ENCODE measurements at places on chromosomes 13 and 19.
A peak's percentile ranks its signal among the peaks of the same experiment; 100 is the strongest.

DNA sequence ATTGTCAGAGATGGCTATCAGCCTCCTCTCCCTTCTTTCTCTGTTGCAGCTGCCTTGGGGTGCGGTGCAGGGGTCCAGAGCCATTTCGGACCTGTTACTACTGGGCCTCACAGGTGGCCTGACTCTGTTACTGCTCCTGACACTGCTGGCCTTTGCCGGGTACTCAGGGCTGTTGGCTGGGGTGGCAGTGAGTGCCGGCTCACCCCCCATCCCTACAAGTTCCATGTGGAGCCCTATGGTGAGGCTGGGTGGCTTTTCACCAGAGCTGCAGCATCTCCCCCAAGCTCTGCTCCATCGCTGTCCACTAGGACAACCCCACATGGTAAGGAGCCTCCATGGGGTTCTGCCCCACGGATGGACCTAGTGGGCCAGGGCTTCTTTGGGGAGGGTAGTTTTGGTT, 13.7 kb upstream of the ZNF492 start:
- DNase-seq: no peak

- DNase-seq: no peak
Observed at GRCh38 chr13:45826731-45827130, 24.8 kb downstream of the SIAH3 start.

GRCh38 chr13:51825165-51825592, 19.8 kb downstream of the TMEM272 start:
- no peak for DNase-seq

DNA sequence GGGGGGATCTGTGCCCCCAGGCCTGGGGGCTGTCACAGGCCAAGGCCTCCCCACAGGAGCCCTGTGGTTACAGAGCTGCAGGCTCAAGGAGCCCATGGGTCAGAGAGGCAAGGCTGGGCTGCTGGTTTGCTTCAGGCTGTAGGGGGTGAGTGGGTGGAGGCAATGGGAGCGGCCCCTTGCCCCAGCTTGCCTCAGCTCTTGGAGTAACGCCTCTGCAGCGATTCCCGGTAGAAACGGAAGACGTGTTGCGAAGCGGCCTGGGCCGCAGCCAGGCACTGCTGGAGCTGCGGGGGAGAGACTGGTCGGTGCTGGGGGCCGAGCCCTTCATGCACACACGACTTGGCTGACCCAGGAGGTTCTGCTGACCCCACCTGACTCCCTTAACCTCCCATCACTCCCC, 10.1 kb downstream of the TMEM91 start:
- DNase-seq: no peak

GRCh38 chr13:79225487-79226232, 180.4 kb downstream of the RBM26 start:
- no peak for DNase-seq

DNA sequence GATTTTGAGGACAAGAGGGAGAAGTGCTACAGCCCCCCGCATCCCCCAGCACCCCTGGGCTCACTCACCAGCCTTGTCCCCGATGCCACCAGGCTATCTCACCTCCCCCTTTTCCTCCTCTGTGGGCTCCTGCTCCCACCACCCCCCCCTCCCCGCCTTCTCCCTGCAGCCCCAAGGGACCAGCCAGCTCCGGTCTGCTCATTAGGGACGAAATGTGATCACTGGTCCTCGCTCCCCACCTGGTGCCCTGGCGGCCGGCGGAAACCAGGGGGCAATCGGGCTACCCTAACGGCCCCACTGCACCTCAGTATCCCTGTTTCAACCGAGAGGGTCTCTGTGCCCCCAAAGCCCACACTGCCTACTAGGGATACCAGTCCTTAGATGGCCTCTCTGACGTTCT, 2.7 kb downstream of the GPR4 start:
- no peak for DNase-seq

- no peak for DNase-seq
Observed at GRCh38 chr19:41701401-41702075, 6.9 kb upstream of the CEACAM5 start.

GRCh38 chr19:51676566-51677083, 16.5 kb upstream of the SPACA6 start:
- DNase-seq: no peak

DNA sequence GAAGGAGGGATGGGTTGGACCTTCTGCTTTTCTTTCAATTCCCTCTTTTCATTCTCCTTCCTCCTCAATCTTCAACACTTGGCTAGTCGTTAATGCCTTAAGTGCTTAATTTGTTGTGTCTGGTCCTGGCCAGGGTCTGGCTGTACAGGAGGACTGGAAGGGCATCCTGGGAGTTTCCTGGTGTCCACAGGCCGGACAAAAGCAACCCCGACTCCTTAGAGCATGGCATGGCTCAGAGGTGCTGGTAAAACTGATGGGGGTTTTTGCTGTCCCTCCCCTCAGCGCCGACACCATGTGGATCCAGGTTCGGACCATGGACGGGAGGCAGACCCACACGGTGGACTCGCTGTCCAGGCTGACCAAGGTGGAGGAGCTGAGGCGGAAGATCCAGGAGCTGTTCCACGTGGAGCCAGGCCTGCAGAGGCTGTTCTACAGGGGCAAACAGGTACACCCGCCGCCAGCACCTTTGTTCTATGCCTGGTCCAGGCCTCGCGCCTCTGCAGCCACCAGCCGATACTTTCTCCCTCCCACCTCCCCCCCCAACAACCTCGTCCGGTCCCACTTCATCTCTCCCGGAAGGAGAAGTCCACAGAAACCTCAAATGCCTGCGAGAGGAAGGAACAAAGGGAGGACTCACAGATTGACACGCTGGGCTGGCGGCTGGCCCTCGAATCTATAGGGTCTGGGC, 1.4 kb downstream of the UHRF1 start:
- DNase-seq: peak; percentile 77

- DNase-seq: peak; percentile 94
Observed at GRCh38 chr19:49387936-49388372, at the start of gene KASH5. KASH5 (plus strand) TSS chr19:49388249; CDS start chr19:49390884, 2,635 bp downstream.

- DNase-seq: no peak
Observed at GRCh38 chr13:44158881-44159632, 214.6 kb upstream of the SERP2 start.
